ENCODE measurements at places on chromosomes 5 and 9.

- H3K4me1 ChIP-seq: peaks cover 4% of the 10 kb centered on the region
- no peak overlapping the region for H3K27ac ChIP-seq
- H3K36me3 ChIP-seq: no peaks in the 10 kb centered on the region
Measured at GRCh38 chr9:36935768-36936497, 98.1 kb downstream of the PAX5 start.

GRCh38 chr5:8981496-8981895, 564.4 kb downstream of the SEMA5A start:
- H3K4me1 ChIP-seq: no peaks in the 10 kb centered on the region
- H3K27me3 ChIP-seq: peaks cover 43% of the 10 kb centered on the region
- H3K36me3 ChIP-seq: no peaks in the 10 kb centered on the region
- no peak overlapping the region for H3K4me3 ChIP-seq
- no peak overlapping the region for H3K27ac ChIP-seq

DNA sequence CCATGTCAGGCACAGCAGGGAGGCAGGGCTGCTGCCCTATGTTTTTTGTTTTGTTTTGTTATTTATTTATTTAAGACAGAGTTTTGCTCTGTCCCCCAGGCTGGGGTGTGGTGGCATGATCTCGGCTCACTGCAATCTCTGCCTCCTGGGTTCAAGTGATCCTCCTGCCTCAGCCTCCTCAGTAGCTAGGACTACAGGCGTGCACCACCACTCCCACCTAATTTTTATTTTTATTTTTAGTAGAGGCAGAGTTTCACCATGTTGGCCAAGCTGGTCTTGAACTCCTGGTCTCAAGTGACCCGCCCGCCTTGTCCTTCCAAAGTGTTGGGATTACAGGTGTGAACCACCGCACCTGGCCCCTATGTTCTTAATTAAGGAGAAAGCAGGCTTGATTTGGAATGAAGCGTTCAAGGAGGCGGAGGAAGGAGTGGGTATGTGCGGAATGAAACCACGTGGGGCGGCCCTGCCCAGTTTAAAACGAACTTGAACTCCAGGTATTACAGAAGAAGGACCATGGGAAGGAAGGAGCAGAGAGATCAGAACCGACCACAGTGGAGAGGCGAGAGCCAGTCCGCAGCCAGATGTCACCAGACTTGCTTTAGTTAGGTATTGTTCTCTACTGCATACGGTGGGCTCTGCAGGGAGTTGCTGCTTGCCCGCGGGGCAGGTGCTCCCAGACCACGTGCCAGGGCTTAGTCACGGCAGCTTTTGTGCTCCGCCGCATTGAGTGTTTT, 34.9 kb upstream of the EPB41L4B start:
- no peak overlapping the region for H3K4me3 ChIP-seq
- H3K27ac ChIP-seq: no peak overlapping the region
- peaks cover 2% of the 10 kb centered on the region for H3K27me3 ChIP-seq
- DNase-seq: no peak
- H3K4me1 ChIP-seq: no peaks in the 10 kb centered on the region

DNA sequence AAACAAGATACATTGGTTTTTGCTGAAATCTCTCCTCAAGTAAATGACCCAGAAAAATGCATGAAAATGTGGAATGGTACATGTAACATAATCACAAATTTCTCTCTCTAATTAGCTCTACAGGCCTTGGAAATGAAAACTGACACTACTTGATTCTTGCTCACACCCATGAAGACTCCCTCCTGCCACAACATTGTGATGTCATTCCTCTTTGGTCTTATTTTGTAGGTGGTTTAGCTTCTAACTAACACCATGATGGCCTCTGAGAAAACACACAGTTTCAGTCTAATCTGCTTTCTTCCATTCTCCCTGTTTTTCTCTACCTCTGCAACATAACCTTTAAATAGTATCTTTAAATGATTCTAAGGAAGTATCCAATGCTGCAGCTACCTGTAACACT, 78.6 kb upstream of the FAM174A start:
- no peak overlapping the region for H3K4me3 ChIP-seq
- H3K27ac ChIP-seq: no peak overlapping the region
- peaks cover 2% of the 10 kb centered on the region for H3K36me3 ChIP-seq
- DNase-seq: no peak

DNA sequence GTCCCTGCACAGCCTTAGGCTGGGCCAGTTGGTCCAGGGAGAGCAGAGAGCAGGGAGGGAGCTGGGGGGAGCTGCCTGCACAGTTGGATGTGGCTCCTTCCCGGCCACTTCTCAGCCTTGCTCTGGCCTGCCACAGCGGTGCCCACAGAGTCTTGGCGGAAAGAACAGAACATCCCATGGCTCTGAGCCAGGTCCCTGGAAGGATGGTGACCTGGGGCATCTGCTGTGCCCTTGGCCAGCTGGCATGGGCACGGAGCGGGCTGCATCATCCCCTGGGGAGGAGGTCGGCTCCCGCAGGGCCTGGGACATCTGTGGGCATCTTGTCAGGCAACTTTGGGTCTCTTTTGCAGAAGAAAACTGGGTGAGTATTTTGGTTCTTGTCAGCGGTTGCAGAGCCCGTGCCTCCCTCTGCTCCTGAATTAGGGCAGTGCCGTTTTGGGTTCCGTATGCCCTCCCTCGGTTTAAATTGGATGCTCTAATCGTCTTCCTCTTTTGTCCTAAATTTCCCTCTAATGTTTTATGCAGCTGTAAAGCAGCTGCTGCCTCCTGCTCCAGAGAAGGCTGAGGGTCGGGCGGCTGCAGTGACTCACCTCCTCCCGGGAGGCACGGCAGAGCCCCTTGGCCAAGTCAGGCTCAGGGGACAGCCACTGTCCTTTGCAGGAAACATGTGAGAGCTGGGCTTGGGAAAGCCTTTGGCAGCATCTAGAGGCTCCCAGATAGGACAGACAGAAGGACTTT, 10.5 kb upstream of the NACC2 start:
- H3K4me1 ChIP-seq: peaks cover 31% of the 10 kb centered on the region
- DNase-seq: no peak

GRCh38 chr9:72947984-72948465, 4.8 kb downstream of the ALDH1A1 start:
- no peak overlapping the region for H3K27ac ChIP-seq
- DNase-seq: no peak
- no peaks in the 10 kb centered on the region for H3K36me3 ChIP-seq
- H3K4me1 ChIP-seq: peaks cover 44% of the 10 kb centered on the region

DNA sequence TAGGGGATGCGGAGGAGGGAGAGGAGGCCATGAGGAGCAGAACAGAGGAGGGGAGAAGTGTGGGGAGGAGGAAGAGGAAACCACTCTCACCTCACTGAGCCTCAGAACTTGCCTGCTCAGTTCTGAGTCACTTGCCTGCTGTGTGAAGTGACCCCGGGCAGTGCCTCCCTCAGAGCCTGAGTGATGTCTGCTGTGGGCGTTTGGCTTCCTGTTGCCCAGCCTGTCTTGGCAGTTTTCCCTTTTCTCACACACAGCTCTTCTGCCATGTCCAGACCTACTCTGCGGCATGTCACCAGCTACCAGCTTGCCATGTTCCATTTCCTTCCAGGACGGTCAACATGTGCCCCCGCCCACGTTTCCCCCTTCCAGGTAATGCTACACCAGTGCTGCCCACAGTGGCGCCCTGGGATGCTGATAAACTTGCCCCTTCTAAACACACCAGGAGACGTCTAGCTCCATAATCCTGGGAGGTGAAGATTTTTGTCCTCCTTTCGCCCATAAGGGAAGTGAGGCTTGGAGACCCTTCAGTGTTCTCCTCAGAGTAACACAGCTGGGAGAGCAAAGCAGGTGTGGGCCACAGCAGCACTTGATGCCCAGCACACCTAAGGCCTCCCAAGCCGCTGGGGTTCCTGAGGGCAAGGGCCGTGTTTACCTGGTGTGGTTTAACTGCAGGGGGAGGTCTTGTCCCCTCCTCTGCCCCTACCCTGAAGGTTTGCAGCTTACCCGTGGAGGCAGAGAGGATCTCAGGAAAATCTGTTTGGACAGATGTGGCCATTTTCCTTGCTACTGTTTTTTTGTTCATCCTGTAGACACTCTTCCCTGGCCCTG, 63.8 kb upstream of the RNF130 start:
- H3K36me3 ChIP-seq: no peaks in the 10 kb centered on the region
- no peak overlapping the region for H3K4me3 ChIP-seq
- H3K27me3 ChIP-seq: peaks cover 10% of the 10 kb centered on the region
- H3K4me1 ChIP-seq: no peaks in the 10 kb centered on the region
- H3K27ac ChIP-seq: no peak overlapping the region

- H3K27ac ChIP-seq: no peak overlapping the region
- no peaks in the 10 kb centered on the region for H3K4me1 ChIP-seq
- no peaks in the 10 kb centered on the region for H3K27me3 ChIP-seq
- no peak overlapping the region for H3K4me3 ChIP-seq
Measured at GRCh38 chr5:96901384-96901783, 25.1 kb downstream of the ERAP2 start.

DNA sequence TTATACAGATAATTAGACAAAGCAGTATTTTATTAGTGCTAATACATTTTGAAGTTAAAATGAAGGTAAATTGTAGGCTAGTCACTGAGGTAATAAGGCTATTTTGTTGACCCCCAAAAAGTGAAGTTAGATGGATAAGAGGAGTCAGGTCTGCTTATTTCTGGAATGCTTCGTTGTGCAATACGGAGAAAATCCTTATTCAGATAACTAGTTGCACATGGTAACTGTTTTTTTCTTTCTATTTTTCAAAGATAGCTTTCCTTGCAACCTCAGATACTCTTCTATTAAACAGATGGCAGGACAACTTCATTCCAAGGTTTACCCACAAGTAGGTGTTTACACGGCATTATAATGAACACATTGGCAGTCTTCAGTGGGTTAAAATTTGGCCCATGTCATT, 101.1 kb downstream of the TMEM174 start:
- no peak for DNase-seq
- peaks cover 15% of the 10 kb centered on the region for H3K4me1 ChIP-seq
- H3K27me3 ChIP-seq: peaks cover 71% of the 10 kb centered on the region
- H3K27ac ChIP-seq: no peak overlapping the region

DNA sequence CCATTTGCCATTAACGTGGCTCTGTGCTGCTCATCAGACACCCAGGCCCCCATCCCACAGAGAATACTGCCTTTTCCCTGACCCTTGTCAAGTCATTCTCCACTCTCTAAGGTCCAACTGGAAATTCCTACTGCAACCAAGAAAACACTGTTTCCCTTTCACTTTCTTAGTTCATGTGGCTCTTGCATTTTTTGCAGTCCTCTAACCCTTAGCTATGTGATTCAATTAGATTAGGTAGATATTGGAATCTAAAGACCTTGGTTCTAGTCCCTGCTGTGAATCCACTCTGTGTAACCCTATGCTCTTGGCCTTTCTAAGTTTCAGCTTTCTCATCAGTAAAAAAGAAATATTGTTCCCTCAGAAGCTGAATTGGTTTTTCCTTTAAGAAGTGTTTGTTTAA, 649.4 kb downstream of the CCDC171 start:
- peaks cover 8% of the 10 kb centered on the region for H3K27me3 ChIP-seq
- no peaks in the 10 kb centered on the region for H3K36me3 ChIP-seq
- no peak overlapping the region for H3K27ac ChIP-seq
- peaks cover 51% of the 10 kb centered on the region for H3K4me1 ChIP-seq

DNA sequence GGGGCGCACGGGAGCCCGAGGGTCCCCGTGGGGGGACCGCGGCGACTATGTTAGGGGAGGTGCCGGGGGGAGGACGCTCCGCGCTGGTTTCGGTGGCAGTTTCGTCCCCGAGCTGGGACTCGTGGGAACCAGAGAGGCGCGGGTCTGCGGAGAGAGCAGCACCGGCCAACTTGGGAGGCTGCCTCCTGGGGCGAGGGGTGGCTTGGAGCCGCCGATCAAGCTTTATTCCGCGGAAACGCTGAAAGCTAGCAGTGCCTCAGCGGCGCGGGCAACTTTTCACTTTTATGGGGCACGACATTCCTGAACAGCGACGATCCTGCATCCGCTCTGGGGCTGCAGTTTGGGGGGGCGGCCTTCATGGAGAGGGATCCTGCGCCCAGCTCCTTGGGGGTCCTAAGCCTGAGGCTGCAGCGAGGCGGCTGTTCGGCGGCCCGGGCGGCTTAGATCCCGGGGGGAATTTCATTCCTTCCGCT, 369 bp downstream of the OCLN start:
- peaks cover 64% of the 10 kb centered on the region for H3K27me3 ChIP-seq
- H3K4me3 ChIP-seq: peak overlapping the region; percentile 85
- H3K36me3 ChIP-seq: no peaks in the 10 kb centered on the region
- peak overlapping the region; percentile 98 for H3K27ac ChIP-seq
- peak; percentile 71 for DNase-seq
- peaks cover 15% of the 10 kb centered on the region for H3K4me1 ChIP-seq
